ENCODE measurements at places on chromosomes 5 and 9.

DNA sequence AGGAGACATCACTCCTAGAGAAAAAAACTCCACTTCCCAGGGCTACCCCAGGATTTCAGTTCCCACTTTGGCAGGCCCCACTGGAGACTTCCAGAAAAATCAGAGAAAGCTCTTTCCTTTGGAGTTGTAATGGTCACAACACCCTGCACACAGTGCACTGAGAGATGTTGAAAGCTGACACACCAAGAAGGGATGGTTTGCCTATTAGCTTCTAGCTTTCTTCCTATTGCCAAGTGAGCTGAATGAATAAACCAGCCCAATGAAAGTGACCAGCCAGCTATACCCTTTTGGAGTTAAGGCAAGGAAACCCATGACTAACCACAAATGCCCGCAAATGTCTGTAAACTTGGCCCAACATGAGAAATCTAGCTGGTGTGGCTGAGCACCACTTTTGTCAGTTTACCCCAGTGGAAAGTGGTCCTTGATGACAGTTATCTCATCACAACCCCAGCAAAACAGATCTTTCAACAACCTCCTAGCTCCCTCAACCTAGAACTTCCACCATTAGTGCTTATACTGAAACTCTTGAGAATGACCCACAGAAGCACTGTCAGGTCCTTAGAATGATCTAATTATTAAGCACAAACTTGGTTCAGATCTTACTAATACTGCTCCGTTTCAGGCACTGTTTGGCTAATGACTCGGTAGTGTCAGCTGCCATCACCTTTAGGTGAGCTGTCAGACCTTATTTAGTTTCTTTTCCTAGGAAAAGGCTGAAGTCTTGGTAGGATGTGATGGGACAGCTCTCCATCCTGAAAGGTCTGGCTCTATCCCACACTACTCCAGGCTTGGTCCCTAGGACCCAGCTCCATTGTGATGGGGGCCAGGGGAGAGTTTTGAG, 11.2 kb downstream of the IRF1 start:
- no peak for DNase-seq

GRCh38 chr9:85741095-85741874, 469 bp downstream of the AGTPBP1 start:
- DNase-seq: no peak

DNA sequence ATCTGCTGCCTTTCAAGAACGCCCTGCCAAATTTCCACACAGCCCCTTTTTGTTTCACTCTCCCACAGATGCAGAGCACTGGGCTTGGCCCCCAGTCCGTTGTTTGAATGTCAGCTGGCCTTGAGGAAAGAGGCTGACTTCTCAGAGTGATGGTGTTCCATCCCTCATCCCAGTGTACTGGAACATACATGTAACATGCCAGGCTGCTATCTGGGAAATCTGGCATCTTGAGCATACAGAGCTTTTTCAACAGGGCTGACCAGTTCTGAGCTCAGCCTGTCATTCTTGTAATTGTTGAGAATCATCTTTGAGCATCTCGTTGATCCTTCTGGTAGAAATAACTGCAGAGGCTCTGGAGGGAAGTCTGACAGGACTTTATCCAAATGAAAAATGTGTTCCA, 2.8 kb downstream of the GALNT10 start:
- DNase-seq: no peak

DNA sequence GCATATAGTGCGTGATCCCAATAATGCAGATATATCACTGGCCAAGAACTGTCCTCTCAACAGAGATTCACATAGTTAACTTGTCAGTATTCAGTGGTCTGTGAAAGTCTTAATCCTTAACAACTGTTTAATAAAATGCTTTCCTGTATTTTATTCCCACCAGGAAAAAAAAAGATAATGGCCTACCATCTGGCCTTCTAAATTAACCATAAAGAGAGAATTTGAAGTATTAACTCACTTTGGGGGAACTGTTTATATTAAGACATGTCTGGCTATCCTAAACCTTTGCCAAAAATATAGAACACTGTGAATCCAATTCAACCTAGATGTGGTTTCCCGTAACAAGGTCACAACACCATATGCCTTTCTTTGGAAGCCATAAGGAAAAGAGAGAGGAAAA, 818 bp upstream of the FREM1 start:
- DNase-seq: no peak

DNA sequence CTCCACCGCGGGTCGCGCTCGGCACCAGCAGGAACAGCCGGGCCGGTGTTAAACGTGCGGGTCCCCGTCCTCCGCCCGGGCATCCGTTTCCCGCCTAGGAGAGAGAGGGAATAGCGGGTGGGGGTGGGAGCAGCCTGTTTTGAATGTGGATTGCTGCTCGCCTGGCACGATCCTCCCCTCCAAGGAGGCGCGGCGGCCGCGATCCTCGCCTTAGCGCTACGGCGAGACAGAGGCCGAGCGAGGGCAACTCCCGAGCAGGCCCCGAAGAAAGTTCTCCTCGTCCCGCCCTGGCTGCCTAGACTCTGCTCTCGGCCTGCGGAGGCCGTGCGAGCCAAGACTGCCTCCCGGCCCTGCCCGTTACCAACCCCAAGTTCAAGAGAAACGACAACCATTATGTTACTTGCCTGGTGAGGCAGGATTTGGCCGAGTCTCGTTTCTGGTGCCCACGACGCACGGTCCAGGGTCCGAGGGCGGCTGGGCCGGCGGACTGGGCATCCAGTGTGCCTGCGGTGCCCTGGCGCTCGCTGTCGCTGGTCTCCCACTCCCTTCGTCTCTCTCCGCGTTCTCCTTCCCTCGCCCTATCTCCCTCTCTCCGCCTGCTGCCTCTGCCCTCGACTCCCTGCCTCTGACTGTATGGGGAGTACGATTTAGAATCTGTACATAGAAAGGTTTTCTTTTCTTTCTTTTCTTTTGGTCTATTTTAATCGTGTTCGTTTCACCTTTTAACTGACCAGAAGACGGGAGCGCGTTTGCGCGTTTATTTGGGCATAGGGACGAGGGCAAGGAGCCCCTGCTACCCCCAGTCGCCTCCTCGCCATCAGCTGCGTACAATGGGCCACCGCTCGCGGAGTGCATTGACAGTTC, 724 bp downstream of the NR2F1-AS1 start:
- DNase-seq: no peak

GRCh38 chr5:132480893-132481595, 9.5 kb downstream of the IRF1 start:
- no peak for DNase-seq

GRCh38 chr5:4405614-4406219, 734.4 kb upstream of the ADAMTS16 start:
- no peak for DNase-seq

DNA sequence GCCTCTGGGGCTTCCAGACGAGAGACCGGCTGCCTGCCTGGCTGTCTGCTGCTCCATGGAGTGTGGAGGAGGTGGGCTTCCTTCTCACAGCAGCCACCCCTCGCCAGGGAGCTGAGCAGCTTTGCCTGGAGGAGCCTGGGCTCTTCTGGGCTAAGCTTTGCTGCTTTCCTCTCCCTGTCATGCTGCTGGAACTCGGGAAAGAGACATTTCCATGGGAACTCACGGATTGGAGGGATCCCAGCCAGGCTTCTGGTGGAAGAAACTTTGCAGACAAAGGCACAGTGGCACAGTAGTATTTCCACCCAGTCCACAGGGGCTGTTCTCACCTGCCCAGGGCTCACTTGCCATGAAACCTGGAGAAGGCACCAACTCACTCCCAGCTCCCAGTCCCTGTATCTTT, 5.6 kb upstream of the NTNG2 start:
- no peak for DNase-seq

- no peak for DNase-seq
Measured at GRCh38 chr5:148844433-148845280, 18.2 kb downstream of the ADRB2 start.

DNA sequence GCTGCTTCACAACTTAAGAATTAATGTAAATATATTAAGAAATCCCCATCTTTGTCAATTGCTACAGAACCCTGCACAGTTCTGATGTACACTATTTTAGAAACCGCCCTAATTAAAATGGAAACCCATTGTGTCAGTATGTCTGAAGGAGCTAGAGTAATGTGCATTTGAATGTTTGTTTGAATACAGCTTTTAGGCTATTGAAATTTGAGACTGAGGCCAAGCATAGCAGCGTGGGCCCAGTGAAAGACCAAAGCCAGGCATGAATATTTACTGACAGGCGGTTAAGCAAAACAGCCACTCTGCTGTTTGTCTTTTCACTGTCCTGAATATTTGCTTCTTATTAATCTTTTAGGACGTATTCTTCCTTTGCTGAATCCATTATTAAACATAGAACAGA, 252.3 kb downstream of the IZUMO3 start:
- no peak for DNase-seq

- DNase-seq: no peak
Measured at GRCh38 chr9:21661626-21662025, 140.8 kb upstream of the MTAP start.

- DNase-seq: no peak
Measured at GRCh38 chr5:177357146-177357458, 622 bp upstream of the RGS14 start.

DNA sequence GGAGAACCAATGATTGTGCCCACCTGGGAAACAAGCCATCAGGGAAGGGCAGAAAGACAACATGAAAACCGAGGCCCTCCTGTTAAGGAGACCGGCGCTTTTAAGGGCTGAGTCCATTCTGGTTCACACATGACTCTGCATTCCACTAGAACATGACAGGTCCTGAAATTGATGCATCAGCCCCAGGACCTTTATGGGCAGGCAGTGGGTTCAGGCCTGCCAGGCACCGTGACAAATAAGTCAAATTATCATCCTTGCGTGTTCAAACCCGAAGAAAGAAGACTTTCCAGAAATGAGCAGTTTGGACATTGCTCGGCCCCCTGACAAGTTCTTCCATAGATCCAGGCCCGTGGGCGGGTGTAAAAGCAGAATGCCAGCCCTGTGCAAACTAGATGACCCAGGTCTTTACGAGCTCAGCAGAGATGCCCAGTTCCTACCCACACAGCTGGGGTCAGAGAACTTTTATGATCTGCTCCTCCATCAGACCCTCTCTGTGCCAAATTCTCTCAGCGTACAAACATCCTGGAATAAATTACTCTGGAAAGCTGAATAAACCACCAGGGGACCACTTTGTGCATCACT, 295.5 kb upstream of the WWC1 start:
- no peak for DNase-seq

- DNase-seq: no peak
Measured at GRCh38 chr9:71766663-71767062, 1.6 kb downstream of the CEMIP2 start.

DNA sequence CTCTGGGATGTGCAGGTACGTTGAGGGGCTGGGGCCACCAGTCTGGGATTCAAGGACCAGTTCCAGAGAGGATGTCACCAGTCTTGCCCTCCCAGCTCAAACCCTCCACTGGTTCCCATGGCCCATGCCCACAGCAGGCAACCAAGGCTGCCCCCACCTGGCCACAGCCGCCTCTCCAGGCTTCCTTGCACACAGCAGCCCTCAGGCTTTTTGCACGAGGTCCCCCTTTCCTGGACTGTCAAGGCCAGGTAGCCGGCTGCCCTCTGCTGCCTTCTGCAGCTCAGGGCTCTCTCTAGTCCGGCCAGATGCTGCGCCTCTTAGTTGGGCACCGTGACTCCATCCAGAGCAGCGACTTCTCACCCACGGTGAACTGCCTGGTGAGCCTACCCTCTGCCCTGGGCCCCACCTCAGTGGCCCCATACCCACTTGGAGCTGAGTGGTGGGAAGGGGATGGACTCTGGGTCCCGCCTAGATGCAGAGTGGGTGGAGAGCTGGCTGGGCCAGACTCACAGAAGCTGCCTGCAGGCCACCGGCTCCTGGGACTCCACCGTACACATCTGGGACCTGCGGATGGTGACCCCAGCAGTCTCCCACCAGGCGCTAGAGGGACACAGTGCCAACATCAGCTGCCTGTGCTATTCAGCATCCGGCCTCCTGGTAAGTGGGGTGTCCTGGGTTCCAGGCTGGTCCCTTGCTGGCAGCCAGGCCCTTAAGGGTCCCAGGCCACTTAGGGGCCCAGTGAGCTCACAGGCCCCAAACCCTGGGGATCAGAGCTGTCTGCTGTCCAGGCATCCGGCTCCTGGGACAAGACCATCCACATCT, 2.9 kb downstream of the WDR38 start:
- peak; percentile 40 for DNase-seq

DNA sequence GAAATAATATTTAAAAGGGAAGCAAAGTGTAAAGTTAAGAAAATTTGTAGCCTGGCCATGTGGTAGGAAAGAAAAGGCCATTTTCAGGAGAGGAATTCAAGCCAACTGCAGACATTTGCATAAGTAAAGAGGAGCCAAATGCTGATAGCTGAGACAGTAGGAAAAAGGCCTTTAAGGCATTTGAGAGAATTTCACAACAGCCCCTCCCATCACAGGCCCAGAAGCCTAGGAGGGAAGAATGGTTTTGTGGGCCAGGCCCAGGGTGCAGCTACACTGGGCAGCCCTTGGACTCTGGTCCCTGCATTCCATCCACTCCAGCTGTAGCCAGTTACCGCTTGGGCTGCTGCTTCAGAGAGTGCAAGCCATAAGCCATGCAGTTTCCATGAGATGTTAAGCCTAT, 1556.8 kb downstream of the EFNA5 start:
- DNase-seq: peak; percentile 30

GRCh38 chr9:135907431-135908092, at the start of gene CAMSAP1:
CAMSAP1 (minus strand) TSS chr9:135907546; CDS start chr9:135907159, 387 bp downstream.
- DNase-seq: peak; percentile 28

- no peak for DNase-seq
Measured at GRCh38 chr9:75927356-75927755, 36.9 kb downstream of the PCSK5 start.

GRCh38 chr5:157182143-157182757, 1.6 kb downstream of the ITK start:
- no peak for DNase-seq

DNA sequence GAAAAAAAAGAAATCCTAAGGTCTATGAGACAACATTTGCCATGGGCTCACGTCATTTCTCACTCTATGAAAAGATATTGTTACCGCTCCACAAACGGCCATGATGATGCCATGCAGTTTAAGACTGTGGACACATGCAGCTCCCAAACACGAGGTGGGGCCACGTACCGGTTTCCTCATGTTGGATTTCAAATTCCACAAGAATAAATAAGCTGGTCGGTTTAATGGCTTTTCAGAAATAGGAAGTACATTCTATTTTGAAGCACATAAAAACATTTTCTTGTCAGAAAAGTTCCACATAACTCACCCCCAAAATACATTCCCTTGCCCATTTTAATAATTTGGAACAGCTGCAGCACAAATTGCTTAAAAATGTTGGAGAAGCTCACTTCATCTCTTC, 130.6 kb downstream of the MYO10 start:
- no peak for DNase-seq

- peak; percentile 72 for DNase-seq
Measured at GRCh38 chr5:174323878-174324281, 278.4 kb downstream of the NSG2 start.

- no peak for DNase-seq
Measured at GRCh38 chr9:33202552-33203201, 35.5 kb upstream of the B4GALT1 start.

GRCh38 chr5:554284-554988, 30.2 kb upstream of the SLC9A3 start:
- no peak for DNase-seq

DNA sequence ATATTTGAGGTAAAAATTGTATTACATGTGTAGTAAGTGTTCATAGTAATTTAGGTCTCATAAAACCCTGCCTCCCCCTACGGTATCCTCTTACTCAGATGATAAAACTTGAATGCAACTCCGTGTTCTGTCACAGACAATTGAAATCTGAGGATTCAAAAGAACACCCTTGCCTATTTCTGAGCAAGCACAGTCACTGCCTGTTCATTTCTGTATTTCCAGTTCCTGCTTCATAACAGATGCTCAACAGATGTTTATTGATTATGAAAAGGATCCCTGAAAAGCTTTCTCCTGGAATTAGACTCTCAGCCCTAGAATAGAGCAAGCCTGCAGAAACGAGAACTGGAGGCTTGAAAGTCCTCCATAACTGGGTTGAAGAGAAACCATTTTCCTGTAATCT, 144.1 kb upstream of the SPEF2 start:
- DNase-seq: no peak
